ENCODE measurements at places on chromosomes 6 and 20.

- no peak for DNase-seq
These were observed 453.8 kb upstream of the POU3F2 start for GRCh38 chr6:98380589-98380988.

DNA sequence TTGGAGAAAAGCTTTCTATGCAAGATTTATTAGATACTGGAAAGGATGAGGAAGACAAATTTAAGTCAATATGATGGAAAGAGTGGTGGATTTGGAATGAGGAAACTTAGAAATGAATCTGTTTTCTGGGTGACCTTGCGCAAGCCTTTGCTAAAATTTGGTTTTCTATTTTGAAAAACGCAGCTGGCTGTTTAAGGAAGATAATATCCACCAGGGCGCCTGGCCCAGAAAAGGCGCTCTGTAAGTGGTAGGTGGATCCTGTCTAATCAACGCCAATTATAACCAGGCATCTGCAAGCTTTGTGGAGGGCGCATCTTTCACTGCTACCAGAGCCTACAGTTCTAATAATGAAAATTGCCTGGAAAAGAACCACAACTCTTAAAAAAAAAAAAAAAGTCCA is 398 bp upstream of the SPATS1 start:
- no peak for DNase-seq

GRCh38 chr20:57940868-57941522 is 231.2 kb upstream of the PMEPA1 start:
- DNase-seq = no peak

DNA sequence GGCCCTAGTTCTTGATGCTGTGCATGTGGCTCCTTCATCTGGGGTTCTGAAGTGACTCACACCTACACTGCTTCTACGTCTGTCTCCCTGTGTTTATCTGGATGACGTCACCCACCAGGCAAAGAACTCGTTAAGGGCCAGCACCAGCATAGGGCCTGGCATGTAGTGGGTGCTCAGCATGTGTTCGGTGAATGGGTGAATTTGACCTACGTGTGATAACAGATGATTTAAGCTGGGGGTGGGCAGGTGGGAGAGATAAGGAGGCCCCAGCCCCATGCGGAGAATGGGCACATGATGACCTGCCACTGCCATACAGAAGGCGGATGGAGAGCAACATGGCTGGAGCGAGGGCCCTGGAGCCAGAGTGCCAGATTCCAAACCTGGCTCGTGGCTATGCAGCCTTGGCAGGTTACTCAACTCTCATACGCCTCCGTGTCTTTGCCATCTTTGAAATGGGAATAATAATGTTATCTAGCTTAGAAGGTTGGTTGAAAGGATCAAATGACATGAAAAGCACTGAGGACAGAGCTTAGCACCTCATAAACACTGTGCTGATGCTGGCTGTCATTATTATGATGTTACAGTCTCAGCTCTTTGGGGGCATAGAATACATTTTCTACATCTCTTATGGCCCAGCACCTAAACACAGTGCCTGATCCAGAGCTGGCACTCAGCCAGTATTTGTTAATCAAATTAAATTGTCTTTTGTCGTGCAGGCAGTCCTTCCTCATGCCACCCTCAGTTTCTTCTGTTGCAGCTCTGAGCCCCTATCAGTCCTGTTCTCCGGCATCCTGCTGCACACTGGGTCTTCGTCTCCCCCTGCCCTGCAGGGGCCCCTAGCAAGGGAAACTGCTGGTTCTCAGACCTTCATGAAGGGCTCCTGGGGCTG is 39.6 kb downstream of the VEGFA start:
- DNase-seq = peak; percentile 65

- DNase-seq = no peak
These were observed 26.0 kb downstream of the SLC17A9 start for GRCh38 chr20:62978561-62978943.
